ENCODE measurements at places on chromosomes 6 and 20.
A peak's percentile ranks its signal among the peaks of the same experiment; 100 is the strongest.

DNA sequence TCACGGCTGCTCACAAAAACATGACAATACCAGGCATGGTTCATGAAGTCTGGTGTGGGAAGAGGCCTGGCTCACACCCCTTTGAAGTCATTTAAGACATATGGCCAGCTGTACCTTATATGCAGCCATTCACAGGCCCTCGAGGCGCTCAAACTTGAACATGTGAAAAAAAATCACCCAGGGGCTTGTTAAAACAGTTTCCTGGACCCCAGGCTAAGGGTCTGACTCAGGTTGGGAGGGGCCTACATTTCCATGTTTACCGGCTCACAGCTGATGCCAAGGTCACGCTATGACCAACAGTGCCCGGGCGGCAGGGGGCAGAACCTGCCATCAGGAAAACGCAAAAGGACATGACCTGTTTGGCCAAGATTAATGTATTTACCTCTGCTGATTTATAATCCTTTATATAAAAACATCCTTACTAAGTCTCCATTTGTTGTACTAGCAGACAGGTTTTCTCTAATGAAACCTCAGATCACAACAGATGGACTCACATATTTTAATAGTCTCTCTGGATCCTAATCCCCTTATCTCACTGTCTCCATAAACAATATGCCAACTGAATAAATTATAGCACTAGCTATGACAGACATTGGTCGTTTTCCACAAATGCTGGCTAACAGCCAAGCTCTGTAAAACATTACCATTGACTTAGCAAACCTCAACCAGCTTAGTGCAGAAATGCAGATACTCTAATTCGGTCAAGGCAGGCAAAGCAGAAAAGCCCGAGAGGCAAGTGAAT is 19.9 kb downstream of the EZR start:
- no peak for DNase-seq

DNA sequence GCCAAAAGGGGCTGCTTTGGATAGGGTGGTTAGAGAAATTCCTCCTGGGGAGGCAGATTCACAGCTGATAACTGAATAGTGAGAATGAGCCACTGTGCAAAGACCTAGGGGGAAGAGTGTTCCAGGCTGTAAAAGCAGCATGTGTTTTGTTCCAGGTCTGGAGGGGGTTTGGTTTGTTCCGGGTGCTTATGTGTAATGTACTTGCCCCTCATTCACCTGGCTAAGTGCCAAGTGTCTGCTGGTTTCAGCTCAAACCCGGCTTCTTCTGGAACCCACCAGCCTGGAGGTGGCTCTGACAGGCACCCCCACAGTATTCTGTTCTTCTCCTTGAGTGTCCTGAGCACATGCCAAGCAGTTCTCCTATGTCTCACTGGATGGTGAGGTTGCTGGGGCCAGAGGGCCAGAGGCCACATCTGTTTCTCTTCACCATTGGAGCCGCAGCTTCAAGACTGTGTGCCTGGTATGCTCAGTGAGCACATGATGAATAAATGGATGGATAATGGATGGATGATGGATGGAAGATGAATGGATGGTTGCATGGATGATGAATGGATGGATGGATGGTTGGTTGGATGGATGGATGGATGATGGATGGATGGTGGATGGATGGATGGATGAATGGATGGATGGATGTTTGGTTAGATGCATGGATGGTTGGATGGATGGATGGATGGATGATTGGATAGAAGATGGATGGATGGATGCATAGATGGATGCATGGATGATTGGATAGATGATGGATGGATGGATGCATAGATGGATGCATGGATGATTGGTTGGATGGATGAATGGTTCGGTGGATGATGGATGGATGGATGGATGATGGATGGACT is 227.6 kb downstream of the BMP7 start:
- DNase-seq: no peak

DNA sequence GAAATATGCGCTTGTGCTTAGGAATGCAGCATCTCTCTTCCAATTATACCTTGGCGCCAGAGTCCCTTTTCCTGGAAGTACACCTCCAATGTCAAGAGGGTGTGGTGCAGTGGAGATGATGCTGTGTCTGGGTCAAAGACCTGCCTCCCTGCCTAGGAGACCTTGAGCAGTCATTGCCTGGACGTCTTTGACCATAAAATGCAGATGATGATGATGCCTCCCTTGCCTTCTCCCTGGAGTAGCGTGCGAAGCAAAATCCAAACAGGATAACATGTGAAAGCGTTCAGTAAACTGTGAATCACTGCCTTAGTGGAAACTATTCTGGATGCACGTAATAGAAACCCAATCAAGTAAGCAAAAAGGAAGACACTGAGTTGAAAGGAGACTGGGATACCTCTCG is 97.4 kb upstream of the ARMC2 start:
- no peak for DNase-seq

DNA sequence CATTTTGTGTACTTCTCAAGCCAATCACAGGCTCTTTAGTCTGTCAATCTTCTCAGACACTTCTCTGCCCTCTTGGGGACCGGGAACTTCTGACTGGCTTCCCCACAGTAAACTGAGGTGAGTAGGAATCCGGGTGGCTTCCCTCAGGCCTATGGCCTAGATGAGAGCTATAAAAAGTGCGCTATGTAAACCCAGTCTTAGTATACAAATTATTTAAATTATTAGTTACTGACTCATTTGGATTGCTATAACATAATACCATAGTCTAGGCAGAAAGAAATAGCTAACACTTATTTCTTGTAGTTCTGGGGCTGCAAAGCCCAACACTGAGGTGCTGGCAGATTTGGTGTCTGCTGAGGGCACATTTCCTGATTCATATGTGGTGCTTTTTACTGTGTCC is 109.2 kb upstream of the MCHR2 start:
- no peak for DNase-seq

DNA sequence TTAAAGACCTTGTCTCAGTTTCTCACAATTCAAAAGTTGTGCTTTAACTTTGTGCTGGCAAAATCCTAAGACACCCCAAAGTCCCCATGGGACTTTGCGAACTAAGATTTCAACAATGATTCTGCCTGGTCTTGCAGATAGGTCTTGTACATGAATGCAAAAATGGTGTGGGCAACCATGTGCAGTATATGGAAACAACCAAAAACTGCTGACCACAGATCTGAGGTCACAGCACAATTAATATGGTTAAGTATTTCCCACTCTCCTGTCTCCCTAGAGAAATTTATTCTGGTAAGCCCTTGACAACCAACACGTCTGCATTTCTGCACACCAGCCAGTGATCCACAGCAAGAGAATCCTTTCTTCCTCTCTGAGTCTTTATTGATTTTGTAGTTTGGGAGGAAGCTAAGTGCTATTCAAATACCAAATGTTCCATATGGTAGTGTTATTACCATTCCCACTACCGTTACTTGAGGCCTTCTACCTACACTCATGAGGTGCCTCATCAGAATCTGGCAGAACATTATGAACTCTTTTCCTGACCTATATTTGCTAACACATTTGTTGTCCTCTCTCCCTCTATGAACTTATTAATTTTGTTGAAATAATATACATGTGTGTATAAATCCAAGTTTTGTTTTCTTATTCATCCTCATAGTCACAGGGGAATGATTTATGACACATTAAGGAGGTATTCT is 178.7 kb downstream of the ATXN1 start:
- DNase-seq: no peak

GRCh38 chr20:20737158-20737557 is 24.7 kb upstream of the RALGAPA2 start:
- DNase-seq: no peak

GRCh38 chr6:5246141-5247097 is 14.3 kb downstream of the LYRM4 start:
- DNase-seq: no peak

DNA sequence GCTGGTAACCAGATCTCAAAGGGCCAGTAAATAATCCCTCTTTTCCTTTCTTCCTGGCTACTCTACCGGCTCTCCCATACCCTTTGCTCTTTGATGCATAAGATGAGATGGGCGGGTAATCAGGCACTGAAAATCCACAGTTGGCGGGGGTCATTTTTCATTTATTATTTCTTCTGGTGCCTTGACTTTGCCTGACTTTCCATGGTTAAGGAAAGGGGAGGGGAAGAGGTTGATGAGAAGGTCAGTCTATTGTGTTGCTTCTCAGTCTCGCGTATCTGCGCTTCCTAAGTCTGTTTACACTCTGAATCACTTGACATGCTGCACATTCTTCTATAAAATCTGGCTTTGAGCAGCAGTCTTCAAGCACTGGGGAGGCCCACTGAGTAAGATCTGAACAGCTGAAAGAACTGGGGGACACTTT is 121.1 kb upstream of the HDGFL1 start:
- DNase-seq: no peak

- no peak for DNase-seq
Measured at GRCh38 chr6:87756858-87757257, 54.8 kb upstream of the AKIRIN2 start.

- no peak for DNase-seq
Measured at GRCh38 chr20:1563598-1563997, 6.1 kb upstream of the SIRPD start.

- no peak for DNase-seq
Measured at GRCh38 chr20:25496968-25497401, 88.3 kb downstream of the NINL start.

GRCh38 chr6:167793421-167793820 is 33.3 kb upstream of the AFDN start:
- no peak for DNase-seq

DNA sequence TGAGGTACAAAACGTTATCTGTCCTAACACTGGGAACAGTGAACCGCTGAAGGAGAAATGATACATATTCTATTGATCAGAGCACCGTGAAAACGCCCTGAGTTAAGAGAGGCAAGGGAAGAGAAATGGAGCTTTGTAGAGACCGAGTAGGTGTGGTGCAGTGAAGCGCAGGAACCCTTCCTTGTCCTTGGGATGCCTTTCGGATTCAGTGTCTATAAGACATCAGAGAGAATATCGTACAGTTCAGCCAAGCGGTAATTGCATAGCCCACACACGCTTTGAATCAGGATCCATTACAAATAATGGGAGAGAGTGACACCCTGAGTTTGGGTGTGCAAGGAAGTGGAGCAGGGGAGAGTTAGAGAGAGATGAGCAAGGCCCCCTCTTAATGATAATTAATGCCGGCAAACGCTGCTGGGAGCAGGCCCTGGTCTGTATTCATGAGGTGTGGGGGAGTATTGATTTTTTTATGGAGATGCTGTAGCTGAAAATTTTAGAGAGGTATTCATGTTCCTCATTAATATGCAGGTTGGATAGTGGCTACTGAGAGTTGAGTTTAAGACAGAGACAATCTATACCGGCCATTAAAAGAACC is 20.7 kb downstream of the NOX3 start:
- no peak for DNase-seq

- DNase-seq: no peak
Measured at GRCh38 chr6:124683507-124683906, 278.7 kb upstream of the RNF217 start.

GRCh38 chr20:750801-751200 is 17.5 kb downstream of the SLC52A3 start:
- DNase-seq: no peak

- no peak for DNase-seq
Measured at GRCh38 chr6:163814494-163815364, 400.2 kb downstream of the QKI start.

DNA sequence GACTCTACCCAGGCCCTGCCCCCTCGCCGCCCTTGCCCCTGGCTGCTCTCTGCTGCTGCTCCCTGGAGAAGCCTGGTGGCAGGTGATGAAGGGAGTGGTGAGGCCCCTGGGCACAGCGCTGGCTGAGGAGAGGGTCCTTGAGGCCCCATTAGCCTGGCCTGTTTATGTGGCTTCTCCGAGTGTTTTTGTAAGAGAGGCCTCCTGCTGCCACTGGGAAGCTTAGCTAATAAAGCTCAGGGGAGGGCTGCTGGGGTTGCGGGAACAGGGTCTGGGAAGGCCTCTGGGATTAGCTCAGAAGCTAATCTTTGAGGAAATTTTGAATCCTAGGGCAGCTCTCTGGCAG is 15.5 kb downstream of the EBF4 start:
- no peak for DNase-seq

- DNase-seq: no peak
Measured at GRCh38 chr6:167235005-167235404, 56.1 kb upstream of the UNC93A start.

GRCh38 chr6:89475634-89476033 is 42.7 kb downstream of the ANKRD6 start:
- DNase-seq: peak; percentile 1

GRCh38 chr6:33836806-33837469 is 33.1 kb upstream of the MLN start:
- no peak for DNase-seq

GRCh38 chr6:30470968-30471367 is 18.3 kb upstream of the HLA-E start:
- DNase-seq: no peak

GRCh38 chr20:2701671-2702081 is 9.1 kb downstream of the EBF4 start:
- no peak for DNase-seq

GRCh38 chr6:85360794-85361642 is 88.9 kb upstream of the NT5E start:
- no peak for DNase-seq

- DNase-seq: no peak
Measured at GRCh38 chr20:20568604-20569205, 143.7 kb downstream of the RALGAPA2 start.

DNA sequence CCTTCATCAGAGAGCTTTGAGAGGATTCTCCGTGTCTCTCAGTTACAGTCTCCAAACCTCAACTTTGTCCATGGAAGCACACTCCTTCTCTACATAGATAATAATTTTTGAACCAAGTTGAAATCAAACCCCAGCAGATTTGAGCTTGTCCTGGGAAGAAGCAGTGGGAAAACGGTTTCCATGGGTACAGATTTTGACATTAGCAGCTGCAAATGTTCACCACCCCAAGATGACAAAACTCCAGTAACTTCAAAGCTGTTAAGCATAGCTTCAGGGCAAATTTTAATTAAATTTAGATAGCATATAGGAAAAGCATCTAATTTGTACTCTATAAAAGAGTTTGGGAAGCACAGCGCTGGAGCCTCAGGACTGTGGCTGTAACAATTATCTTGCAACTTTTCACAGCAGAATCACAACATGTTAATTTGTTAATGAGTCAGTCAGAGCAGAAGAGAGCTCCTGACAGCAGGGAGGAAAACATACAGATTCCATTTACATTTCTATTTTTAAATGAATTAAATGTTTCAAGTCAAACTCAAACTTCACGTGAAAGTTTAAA is 240.7 kb downstream of the BMP7 start:
- no peak for DNase-seq

- no peak for DNase-seq
Measured at GRCh38 chr6:43408259-43408658, 19.1 kb upstream of the ABCC10 start.

DNA sequence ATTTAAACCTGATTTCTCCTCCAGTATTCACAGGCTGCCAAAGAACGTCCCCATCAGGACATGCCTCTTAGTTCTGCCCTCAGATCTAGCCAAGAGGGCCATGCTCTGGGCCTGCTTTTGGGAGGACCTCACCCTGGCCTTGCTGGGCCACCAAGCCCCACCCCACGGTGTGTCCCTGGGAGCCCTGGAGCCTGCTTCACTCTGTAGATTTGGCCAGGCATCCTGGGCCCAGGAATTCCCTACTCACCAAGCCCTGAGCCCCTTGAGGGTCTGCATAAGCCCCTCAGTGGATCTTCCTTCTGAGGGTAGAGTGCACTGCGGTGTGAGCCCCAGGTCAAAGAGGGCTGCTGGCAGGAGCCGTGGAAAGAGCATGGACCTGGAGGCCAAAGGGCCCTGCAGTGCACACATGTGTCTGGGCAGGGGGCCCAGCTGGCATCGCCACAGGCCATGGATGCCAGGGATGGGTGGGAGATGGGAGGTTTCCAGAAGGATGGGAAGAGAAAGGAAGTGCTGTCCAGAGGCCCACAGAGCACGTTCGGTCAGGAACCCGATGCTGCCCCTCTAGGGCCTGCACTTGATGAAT is 98.0 kb downstream of the DACT2 start:
- DNase-seq: no peak

- DNase-seq: no peak
Measured at GRCh38 chr20:57958050-57958420, 248.2 kb upstream of the PMEPA1 start.
